Nucleus accumbens (tissue), 56 donors: ENCODE measurements at places on chromosomes 11 and 22.
A peak's percentile ranks its signal among the peaks of the same experiment; 100 is the strongest.

DNA sequence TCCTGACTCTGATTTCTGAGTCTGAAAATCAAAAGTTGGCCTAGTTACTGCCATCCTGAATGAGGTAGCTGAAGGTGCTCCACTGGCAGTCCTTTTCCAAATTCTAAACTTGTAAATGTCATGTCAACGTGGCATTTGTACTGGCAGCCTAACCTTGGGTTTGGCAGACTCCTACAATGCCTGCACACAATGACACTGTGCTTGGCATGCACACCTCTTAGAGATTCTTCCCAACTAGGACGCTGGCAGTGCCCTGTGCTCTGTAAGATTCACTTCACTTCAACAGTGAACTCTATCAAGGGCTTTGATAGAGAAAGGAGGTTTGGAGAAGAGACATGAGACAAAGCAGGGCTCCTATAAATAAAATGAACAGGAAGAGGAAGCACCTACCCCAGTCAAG, 21.9 kb upstream of the PPP2R1B start:
- DNase-seq: no peak

DNA sequence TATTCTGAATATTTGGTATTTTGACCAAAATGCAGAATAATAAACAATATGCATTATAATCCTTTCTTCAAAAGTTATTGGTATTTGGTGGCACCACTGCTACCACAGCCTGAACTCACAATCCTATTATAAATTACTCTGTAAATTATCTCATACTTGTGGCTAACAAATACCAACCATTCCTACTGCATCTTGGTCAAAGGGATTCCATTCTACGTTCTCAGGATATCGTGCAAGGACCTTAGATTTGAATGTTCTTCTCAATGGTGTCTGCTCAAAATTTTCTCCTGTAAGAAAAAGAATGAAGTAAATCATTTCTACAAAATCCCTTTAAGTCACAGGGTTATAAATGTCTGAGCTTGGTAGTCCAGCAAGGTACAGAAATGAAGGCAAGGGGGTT, 58.7 kb downstream of the DENND5A start:
- no peak for DNase-seq

GRCh38 chr11:63951779-63952536, 13.2 kb downstream of the NAA40 start:
- no peak for DNase-seq

DNA sequence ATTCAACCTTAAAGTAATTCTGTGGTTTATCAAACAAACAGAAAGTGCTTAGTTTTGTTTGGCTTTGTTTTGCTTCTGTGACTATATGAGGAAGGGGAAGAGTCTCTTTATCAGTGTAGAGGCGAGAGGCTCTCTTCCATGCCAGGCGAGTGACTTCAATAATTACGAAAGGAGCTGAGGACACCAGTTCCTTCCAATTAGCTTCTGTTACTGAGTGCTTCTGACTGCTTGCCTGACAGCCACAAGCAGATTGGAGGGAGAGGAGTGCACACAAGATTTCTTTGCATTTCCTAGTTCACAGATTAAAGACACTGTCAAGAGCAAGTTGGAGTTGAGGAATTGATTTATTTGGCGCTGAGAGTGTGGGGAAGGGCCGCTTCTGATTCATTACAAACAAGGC, 1484.5 kb upstream of the TENM4 start:
- DNase-seq: no peak

DNA sequence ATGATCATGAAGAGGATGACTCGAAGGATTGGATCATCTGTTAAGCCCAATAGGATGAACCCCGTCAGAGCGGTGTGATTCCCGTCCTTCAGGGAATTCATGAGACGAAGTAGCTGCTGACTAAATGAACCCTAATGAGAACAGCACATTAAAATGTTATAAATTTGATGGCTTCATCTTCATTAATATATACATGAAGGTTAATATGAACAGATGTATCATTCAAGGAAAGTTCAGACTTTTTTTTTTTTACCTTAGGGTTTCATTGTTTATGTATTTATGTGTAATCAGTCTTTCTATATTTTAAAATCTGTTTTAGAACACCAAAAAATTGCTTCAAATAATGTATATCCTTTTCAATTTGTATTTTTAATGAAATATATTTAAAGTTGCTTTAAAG, at the start of gene OR5P2:
OR5P2 (minus strand) TSS at position 101 of the 400 bp plus-strand sequence; CDS start at position 101, 0 bp downstream.
- no peak for DNase-seq

GRCh38 chr11:111745719-111746504, 20.3 kb downstream of the PPP2R1B start:
- DNase-seq: no peak

GRCh38 chr11:83152264-83152663, 4.7 kb upstream of the PCF11 start:
- no peak for DNase-seq

GRCh38 chr11:94925422-94926270, 47.7 kb downstream of the CWC15 start:
- no peak for DNase-seq

- no peak for DNase-seq
Observed at GRCh38 chr11:126719740-126720139, 280.8 kb downstream of the KIRREL3 start.

DNA sequence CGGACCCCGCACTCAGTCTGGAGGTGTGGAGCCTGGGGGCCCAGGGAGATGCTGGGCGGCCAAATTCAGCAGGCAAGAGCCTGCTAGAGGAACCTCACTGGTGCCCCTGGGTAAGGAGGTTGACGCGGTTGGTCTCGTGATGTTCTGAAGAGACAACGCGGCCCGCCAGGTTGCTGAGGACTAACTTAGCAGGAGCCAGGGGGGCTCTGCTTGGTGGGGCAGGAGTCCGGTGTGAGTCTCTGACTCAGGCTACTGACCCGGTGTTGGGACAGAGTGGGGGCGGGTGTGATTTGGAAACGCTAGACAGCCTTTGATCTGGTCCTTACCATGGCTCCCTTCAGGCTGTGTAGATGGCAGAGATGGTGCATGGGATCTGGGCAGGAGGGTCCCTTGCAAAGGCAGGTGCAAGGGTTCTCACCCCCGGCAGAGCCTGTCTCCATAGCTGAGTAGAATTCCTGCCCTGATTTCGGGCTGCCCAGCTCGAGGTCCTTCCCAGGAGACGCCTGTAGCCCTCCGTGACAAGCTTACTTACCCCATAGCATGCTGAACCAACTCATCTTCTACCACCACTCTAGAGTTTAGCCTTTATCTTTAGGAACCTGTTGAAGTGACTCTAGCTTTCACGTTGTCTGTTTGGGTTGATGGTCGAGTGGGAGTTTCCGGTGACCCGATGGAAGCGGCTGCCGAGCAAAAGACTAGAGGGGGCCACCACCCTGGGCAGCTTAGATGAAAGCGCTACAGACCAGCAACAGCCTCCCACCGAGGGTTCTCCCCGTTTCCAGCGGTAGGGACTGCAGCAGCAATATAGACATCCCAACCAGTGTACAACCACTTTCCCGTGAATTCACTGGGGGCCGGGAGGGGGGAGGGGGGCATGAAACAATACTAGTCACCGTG, 38.4 kb downstream of the KCNC1 start:
- no peak for DNase-seq

DNA sequence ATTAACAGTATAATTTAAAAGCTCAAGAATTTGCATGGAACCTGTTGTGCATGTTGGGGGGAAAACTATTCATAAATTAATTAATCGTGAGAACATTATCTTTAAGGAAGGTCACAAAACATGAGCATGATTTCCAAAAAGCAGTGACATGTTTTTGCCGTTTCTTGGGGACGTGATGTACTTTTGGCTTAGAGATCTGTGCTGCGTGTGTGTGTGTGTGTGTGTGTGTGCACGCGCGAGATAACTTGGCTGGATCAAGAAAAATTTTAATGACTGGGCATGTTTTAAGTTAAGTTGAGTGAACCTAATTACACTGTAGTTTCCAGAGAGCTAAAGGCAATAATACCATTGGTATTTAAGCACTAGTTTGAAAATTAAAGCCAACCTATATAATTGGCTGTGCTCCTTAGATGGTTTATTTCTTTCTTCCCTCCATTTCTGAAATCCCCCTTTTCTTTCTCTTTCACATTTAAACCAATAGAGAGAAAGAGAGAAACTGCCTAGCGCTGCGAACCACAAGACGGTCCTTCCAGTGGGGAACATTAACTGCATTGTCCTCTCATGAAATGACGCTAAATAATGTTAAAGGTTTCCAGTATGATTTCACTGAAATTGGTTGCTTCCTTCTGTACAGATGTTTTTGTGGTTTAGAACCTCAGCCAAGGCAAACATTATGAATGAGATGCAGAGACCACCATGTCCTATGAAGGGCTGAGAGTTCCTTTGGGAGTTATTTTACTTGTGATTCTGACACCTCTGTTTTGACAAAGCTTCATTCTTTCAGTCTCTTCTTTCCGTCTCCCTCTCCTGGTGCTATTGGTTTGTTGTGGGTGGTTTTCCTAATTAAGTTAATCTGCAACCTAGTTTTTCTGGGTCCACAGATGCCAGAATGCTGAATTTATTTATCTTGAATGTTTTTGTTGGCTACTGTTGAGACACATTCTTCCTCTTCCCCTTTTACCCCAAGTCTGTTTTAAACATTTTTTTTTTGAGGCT, 51.7 kb downstream of the ZBTB16 start:
- DNase-seq: no peak

- DNase-seq: no peak
Observed at GRCh38 chr22:50517495-50518260, 7.7 kb downstream of the SCO2 start.

DNA sequence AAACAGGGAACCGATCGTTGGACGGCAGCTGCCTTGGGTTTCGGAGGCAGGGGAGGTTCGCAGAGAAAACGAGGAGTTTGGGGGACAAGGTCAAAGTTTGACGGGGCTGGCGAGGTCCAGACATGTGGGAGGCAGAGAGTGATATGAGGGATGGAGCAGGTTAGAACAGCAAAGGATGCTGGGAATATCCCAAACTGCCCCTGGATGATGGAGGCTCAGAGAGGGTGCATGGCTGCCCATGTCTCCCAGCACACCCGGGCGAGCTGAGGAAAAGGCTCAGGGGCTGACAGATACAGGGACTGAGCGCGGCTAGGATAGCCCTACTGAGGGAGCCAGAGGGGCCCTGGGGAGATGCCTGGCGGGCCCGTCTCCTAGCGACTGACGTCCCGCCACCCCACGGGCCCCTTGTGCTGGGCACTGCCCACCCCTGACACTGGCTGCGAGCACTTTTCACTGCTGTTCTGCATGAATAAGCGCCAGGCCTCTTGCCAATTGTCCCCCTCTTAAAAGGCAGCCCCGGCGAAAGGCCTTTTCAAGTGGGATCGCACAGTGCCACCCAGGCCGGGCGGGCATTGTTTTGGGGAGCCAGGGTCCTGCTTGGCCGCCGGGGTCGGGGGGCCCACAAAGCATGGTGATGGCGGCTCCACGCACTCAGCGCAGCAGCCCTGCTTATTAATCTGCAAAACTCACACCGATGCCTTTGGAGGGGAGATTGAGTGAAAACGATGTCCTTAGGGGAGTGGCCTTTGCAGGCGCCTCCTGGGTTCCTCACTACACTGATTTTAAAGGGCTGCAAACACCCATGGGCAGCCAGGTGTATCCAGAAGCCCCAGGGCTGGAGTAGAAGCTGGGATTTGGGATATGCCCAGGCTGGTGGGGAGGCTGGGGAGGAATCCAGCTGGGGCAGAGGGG, 90.0 kb upstream of the LINC01488 start:
- DNase-seq: no peak

DNA sequence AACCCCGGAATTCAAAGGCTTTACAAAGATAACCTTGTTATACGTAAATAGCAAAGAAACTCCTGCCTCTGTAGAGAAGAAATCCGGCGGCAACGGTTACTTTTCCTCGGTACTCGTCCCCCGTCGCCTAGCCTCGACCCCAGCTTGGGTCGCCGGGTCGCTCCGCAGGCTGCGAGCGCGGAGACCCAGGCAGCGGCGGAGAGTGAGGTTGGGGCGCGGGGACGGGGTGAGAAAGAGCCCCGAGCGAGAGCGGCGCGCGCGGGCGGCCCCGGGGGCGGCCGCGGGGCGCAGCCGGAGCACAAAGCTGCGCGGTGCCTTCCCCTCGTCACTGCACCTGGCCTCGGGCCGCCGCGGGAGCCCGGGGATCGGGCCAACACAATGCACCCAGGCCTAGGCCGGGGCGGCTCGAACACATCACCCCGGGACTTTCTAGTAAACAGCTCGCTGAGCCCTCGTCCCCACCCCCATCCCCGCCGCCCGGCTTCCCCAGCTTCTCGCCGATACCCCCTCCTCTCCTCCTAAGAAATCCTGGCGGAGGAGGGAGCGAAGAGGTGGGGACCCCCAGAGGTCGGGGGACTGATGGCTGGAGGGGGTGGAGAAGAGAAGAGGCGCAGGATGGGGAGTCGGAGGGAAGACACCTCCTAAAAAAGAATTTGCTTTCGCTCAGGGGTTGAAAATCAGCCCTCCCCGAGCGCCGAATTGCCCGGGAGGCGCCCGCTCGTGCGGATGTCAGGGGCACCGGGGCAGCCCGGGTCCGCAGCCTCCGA, 845 bp downstream of the MPPED2 start:
- DNase-seq: peak; percentile 54

DNA sequence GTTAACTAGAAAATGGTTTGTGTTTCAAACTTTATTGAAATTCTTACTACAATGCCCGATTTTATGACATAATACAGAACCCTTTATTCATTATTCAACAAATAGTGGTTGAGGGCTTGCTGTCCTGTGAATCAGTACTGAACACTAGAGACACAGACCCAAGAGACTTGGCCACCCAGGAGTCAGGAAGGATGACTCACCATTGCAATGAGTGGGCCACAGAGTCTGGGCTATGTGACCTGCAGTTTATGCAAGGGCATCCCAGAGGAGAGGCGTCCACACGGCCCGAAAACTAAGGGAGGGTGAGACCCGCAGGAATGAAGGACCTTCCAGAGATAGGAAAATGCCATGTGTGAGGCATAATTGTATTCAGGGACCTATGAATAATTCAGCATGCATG, 143.8 kb upstream of the DDI1 start:
- DNase-seq: no peak

DNA sequence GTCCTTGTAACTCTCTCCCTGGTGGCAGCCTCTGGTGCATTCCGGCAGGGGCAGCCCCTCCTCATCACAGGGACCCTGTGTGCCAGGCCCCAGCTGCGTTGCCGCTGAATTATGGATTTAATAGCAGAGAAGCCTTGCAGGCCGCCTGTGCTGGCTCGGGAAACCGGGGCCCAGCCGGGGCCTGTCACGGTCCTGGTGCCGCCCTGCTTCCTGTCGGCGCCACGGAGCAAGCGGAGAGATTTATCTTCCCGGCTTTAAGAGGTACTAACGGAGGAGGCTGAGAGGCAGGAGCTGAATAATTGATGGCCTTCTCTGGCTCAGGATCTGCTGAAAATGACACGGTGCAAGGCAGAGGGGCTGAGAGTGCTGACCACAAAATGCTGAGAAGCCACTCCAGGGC, 54.0 kb upstream of the CCDC188 start:
- no peak for DNase-seq
